Left renal cortex interstitium (tissue), 4 donors: ENCODE measurements at places on chromosomes 5 and 9.

- DNase-seq: no peak
Measured at GRCh38 chr5:177319913-177320588, 8.4 kb upstream of the MXD3 start.

DNA sequence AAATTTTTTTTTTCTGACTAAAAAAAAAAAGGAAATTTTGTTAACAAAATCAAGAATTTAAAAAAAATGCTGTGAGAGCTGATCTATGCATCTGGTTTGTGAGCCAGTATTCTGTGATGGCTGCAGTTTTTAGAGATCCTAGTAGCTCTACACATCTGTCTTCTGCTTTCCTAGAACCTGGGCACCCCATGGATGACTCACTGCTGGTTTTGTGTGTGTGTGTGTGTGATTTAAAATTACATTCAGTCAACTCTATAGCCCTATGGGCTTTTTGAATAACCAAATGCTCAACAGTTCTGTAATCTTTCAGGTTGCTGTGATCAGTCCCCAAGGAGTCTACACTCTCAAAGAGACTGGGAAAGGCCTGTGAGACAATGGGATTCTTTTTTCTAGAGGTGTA lies 2.5 kb upstream of the PSMD5 start:
- DNase-seq: no peak

DNA sequence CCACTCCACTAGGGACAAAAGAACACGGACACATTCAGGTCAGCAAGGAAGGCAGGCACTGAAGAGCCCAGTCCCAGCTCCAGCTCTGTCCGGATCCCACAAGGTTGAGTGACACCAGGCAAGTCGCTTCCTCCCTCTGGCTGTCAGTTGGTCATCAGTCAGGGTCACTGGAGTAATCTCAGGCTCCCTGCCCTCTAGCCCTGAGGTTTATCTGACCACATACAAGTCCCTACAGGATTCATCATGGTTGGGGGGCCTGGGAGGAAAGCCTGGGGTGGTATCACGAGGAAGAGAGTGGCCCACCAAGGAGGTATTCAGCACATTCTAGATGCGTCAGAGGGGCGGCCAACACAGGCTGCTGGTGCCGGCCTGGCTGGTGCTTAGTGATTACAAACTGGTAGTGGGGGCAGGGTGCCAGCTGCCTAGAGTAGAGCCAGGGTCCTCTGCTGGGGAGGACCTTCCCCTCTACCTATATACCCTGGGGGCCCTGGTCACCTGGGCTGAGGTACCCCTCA lies 81.5 kb downstream of the SHB start:
- DNase-seq: no peak

DNA sequence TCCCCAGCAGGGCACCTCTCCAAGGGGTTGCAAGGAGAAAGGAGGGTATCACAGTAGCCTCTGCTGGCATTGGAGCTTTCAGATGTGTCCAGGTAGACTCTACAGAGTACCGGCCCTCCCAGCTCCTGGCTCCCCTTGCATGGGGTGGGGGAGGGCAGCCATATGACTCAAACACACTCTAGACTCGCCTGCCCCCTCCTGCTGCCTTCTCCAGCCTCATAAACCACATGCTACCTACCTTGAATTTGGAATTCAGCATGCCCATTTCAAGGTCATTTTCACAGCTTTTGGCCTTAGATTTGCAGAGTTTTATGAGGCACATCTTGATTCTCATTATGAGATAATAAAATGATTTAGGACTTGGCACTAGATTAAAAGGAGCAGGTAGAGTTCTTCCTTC lies 32.8 kb upstream of the SMIM32 start:
- no peak for DNase-seq

GRCh38 chr5:137283801-137284200 lies 215.3 kb downstream of the SPOCK1 start:
- DNase-seq: no peak

GRCh38 chr5:143699121-143699520 lies 112.8 kb upstream of the HMHB1 start:
- no peak for DNase-seq
